ENCODE measurements at places on chromosomes 4 and X.

DNA sequence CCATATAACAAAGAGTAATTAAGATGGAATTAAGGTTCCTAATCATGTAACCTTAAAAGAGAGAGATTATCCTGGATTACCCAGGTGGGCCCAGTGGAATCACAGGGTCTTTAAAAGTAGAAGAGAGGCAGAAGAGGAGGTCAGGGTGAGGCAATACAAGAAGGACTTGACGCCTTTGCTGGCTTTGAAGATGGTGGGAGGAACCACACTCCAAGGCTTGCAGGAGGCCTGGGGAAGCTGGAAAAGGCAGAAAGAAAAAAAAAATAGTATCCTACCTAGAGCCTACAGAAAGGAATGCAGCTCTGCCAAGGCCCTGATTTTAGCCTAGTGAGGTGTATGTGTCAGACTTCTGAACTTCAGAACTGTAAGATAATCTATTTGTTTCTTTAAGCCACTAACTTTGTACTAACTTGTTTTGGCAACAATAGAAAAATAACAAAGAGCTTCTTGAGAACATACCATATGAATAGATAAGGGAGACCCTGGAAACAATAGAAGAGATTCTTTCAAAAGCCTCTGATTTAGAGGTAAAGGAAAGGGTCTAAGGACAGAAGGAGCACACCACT is 229.9 kb upstream of the TTC29 start:
- peak; percentile 53 for DNase-seq

- no peak for DNase-seq
Observed at GRCh38 chrX:68355629-68355920, 77.7 kb downstream of the OPHN1 start.

- no peak for DNase-seq
Observed at GRCh38 chrX:53718073-53718472, 31.6 kb upstream of the HUWE1 start.

DNA sequence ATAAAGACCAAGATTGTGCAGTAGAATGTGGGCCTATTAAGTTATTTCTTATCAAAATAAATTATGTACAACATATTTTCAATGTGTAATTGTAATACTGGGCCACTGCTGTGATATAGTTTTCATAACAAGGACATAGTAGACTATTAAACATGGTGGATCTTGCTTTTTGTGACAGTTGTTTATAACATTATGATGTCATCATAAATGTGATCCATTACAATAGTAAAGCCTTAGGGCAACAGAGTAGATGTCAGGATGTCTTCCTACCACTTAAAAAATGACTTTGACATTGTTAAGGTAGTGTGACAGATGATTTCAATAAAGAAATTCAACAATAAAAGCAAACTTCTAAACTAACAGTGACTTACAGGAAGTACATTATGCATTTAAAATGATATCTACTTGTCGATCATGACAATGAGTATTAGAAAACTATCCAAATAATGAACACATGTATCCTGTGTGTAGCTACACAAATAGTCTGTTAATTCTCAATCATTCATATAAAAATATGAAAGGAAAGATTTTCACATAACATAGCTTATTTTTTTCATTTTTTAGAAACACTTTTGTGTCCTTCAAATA is 5.3 kb upstream of the AGA start:
- no peak for DNase-seq

DNA sequence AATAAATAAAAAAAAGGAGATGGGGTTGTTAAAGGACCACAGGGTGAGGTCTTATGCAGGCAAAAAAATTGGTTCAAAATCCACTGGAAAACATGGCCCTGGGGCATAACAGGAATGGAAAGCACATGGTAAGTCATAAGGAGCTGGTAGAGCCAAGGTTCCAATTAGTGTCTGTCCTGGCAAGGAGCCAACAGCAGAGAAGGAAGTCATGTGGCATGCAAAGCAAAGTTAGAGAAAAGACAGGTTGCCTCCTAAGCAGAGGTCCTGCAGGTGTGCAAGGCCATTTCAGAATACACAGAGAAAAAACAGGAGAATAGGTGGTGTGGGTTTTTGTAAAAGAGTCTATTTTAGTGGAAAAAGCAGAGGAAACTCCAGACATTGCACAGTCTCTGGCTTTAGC is 1881.7 kb downstream of the ARAP2 start:
- DNase-seq = no peak

DNA sequence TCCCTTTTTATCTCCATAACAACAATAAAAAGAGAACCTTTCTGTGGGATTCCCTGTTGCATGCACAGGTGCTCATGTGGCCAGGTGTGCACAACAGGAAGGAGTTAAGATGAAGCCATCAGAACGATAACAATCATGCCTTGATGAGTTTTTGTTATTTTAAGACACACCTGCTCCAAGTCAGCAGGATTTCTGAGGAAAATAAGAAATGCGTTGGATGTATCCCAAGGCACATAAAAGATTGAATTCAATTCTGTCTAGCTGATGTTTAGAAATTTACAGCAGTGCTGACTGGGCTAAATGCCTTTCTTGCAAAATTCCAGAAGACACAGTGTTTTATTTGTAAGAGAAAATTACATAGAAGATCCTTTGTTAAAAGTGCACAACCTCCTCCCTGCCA is 1678.2 kb downstream of the ARAP2 start:
- no peak for DNase-seq

- DNase-seq = peak; percentile 61
Observed at GRCh38 chrX:41382714-41383645, 49.0 kb downstream of the DDX3X start.

- peak; percentile 74 for DNase-seq
Observed at GRCh38 chr4:130563185-130563888, 1467.4 kb downstream of the C4orf33 start.

- no peak for DNase-seq
Observed at GRCh38 chr4:111839141-111839540, 306.1 kb upstream of the FAM241A start.

- DNase-seq = no peak
Observed at GRCh38 chr4:123618606-123619005, 222.0 kb downstream of the SPRY1 start.

DNA sequence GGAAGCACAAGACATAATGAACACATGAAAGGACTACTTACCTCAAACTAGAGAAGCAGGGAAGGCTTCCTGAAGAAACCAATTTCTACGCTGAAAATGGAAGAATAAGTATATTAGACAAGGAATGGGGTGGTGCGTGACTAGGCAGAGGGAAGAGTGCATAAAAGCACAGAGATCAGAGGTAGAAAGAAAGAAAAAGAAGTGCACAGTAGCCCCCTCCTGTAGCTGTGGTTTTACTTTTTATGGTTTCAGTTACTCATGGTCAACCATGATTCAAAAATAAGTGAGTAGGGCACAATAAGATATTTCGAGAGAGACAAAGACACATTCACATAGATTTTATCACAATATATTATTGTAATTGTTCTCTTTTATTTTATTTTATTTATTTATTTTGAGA is 934.5 kb upstream of the INTU start:
- DNase-seq = no peak

GRCh38 chr4:77432717-77433417 is 172.8 kb upstream of the CXCL13 start:
- no peak for DNase-seq

DNA sequence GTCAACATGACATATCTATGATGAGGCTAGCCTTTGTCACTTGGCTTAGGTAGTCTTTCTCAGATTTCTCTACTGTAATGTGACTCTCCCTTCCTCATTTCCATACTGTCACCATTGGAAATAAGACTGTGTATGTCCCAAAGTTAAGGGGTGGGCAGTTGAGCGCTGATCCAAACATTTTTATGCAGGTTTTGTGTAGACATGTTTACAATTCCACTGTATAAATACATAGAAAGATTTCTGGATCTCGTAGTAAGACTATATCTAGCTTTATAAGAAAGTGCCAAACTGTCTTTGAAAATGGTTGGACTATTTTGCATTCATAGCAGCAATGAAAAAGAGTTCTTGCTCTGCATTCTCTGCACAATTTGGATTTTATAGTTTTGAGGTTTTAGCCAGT is 227.2 kb downstream of the GPM6A start:
- no peak for DNase-seq

DNA sequence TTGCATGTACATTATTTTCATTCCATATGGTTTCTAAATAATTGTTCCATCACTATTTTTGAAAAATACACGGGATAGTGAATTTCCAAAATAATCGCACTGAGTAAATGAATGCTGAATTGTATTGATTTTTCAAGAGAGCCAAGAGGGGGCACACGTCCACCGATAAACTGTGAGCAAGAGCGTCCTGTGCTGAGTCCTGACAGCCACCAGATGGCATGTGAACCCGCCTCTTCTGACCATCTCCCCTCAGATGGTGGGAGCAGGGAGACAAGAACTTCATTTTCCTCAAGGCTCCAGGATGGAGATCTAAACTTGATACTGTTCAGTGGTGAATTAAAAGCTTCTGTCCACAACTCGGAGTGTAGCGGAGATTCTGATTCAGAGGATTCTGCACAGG is 30.6 kb upstream of the IL9R start:
- DNase-seq = peak; percentile 41

DNA sequence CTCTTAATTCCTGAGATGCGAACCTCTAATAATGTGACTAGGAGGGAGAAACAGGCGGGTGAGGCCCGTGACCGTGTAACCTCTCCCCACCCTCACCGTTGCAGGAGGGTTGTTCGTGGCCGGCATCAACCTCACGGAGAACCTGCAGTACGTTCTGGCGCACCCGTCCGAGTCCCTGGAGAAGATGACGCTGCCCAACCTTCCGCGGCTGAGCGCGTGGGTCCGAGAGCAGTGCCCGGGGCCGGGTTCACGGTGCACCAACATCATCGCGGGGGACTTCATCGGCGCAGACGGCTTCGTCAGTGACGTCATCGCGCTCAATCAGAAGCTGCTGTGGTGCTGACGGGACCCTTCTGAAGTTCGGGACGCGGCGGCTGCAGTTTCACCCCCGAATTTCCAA is 17.8 kb downstream of the PLCXD1 start:
- DNase-seq = no peak

GRCh38 chrX:154368630-154369448 is 5.6 kb downstream of the FLNA start:
- peak; percentile 90 for DNase-seq

DNA sequence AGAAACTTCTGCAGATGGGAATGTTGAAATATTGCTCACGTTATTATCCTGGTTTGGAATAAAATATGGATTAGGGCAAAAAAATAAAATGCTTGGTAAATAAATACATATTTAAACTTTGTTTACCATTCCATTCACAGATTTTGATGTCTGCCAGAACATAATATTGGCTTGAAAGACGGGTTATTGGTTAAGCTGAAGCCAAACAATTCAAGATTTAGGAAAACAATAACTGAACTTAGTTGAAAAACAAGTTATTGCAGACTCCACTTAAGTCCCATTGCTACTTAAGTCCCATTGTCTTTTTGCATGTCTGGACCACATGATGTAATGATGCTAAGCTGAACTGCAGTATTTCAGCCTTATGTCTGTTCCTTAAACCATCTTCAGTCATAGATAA is 722.5 kb downstream of the FAT4 start:
- DNase-seq = no peak

DNA sequence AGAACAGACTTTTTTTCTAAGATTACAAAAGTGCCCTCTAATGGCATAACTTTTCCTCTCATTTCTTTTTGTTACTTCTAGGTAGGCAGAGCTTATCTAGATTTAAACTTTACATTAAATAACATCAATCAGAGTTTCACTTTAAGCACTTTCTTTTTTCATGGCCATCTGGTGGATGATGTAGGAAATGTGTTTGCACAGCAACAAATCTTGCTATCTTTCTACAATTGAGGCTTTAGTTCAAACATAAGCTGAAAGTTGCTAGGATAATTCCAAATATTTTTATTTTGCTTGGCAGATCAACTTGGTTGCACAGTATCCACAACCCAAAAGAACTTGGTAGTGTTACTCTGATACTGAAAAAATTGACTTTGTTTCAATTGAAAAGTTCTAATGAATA is 22.0 kb downstream of the NDNF start:
- DNase-seq = no peak

DNA sequence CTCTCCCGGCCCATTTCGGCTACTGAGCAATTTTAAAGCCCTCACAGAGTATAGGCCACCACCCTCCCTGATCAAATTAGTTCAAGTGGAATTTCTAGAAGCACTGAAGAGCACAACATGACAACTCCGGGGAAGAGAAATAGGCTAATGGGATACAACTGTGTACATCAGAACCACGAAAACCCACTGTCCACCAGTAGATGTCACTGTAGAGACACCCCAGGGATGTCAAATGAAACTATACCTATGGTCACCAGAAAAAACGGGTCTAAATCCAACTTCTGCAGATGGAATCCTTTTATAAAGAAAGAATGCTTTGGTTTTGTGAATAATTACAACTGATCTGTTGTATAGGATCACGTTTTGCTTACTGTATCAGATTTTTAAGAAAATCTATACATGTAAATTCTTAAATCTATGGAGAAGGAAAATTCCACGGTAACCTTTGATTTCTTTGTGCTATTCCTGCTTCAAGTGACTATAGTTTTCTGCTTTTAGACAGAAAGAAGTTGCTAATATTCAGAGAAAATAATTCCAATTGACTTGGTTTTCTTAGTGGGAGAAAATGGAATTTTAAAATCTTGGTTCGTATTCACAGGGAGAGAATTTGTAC is 29.5 kb upstream of the MAP3K15 start:
- DNase-seq = peak; percentile 55

GRCh38 chr4:11021333-11021732 is 336.8 kb upstream of the CLNK start:
- DNase-seq = no peak

DNA sequence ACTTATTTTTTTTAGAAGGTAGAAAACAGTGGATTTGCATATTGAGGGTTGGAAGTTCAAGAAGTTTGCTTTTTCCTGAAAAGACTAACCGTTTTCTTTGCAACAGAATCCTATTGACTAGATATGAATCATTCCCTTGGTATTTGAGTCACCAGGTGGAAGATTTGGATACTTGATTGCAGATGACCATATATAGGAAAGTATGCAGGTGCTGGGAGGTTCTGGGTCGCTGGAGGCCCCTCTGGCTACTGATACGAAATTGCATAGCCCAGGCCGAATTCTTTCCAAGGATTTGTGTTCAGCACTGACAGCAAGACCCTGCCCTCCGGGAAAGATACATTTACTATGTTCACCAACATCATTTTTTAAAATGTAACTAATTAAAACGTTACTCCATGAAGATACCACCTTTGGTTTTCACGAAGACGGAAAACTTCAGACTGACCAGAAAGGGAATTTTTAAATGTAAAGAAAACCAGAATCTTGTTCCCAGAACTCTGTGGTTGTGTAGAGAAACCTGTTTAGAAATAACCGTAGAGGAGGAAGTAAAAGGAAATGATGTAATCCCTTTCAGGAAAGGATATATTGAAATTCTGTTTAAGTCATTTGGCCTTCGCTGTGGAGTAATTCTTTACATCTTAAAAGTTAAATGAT is 946 bp downstream of the ANXA3 start:
- DNase-seq = peak; percentile 95

- DNase-seq = no peak
Observed at GRCh38 chr4:25938366-25938765, 24.3 kb downstream of the SMIM20 start.

GRCh38 chrX:69616457-69617203 is 717 bp downstream of the EDA start:
- peak; percentile 66 for DNase-seq

DNA sequence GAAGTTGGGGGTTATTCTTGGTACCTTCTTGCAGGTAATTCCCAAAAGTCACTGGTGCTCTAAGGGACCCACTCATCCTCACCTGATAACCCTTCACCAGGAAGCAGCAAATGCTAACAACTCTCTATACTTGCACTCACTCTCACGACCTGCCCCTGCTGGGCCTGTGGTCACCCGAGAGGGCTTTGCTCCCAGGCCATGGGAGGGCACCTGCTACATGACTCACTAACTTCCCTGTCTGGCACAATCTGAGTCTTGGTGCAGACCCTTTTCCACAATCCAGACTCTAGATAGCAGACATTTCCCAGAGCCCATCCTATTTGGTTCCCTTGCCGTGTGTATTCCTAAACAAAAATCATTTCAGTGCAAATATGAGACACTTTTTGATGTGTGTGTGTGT is 403.8 kb upstream of the FAT1 start:
- DNase-seq = no peak
